ENCODE measurements at places on chromosomes 3 and 15.
A peak's percentile ranks its signal among the peaks of the same experiment; 100 is the strongest.

- no peak for DNase-seq
Observed at GRCh38 chr3:158863247-158863646, 61.4 kb downstream of the MFSD1 start.

DNA sequence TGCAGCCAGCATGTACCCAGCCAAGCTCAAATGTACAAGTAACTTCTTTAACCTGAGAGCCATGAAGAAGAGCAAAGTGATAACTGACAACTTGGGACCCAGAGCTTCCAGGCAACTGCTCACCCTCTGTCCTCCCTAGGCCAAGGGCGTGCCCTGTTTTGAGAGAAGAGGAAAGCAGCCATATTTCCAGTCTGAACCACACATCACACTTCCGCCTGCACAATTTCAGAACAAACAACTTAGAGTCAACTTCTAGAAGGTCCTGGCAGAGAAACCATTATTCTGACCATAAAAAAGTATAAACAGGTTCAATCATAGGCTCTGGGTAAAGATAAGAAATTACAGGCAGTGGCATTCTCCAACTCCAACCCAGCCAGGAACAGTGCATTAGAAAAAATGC, 50.1 kb downstream of the ITGB5 start:
- DNase-seq = no peak

DNA sequence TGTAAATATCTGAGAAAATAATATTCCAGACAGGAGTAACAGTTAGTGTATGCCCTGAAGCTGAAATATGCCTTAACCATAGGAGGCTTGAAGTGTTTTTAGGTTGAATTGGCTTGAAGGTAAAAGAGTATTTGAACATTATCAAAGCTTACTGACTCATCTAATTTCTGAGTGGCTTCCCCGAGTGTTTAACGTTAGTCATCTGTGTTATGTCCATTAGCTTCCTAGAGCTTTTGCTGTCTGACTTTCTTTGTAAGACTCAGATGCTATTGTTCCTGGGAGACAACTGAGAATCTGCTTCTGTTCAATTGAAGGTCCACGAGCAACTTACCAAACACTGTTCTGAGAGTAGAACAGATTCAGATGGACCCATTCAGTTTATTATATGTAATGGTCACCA, 656.8 kb upstream of the NECTIN3 start:
- no peak for DNase-seq

DNA sequence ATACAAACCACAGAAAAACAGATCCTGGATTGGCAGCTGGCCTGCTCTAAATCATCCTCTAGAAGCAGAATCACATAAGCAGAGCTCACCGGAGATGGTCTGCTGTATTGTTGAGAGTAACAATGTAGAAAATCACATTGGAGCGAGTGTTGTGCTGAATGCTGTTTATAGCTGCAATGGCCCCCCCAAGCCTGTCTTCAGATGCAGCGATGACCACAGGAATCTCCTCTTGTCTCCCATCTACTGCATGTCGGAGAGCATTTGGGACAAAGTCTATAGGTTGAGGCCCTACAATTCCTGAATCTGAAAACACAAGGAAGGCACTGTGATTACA, 8.0 kb downstream of the GLT8D1 start:
- no peak for DNase-seq

GRCh38 chr3:60260546-60260945, 990.7 kb downstream of the FHIT start:
- DNase-seq = no peak

DNA sequence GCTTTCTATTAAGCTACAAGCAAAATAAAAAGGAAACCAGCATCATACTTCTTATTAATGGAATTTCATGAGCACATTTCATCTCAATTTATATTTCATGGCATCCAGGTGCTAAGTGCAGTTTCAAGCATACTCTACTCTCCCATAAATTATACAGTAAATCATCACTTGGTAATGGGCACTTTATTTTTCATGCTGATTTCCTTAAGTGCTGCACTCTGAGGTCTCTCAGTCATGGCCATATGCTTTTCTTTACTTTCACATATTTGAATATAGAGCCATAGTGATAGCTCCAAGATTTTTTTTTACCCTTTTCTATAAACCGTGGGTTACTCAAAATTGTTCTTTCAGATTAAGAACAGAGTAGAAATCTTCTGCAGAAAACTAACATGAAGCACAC, 1505.7 kb upstream of the CADM2 start:
- no peak for DNase-seq

DNA sequence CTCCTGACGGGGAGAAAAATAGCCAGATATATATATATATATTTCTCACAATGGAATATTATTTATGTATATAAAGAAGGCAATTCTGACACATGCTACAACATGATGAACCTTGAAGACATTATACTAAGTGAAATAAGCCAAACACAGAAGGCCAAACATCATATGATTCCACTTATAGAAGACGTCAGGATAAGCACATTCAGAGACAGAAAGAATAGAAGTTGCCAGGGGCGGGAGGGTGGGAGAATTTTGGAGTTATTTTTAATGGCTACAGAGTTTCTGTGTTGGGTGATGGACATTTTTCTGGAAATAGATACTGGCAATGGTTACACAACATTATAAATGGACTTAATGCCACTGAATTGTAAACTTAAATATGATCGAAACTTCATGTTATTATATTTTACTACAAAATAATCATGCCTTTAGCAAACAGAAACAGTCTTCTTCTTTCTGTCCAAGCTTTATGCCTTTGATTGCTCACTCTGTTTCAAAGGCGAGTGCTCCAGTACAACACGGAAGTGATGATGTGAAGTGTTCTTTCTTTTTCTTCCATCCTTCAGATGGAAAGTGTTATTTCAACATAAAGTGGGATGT, 514.0 kb downstream of the OCA2 start:
- no peak for DNase-seq

DNA sequence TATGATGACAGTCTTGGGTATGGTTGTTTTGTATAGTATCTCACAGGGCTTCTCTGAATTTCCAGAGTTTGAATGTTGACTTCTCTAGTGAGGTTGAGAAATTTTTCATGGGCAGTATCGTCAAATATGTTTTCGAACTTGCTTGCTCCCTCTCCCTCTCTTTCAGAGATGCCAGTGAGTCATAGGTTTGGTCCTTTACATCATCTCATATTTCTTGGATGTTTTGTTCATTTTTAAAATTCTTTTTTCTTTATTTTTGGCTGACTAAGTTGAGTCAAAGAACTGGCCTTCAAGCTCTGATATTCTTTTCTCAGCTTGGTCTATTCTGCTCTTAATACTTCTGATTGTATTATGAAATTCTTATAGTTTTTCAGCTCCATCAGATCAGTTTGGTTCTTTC, 282.3 kb upstream of the NECTIN3 start:
- DNase-seq = no peak

- no peak for DNase-seq
Observed at GRCh38 chr3:16741890-16742289, 136.7 kb upstream of the DAZL start.

GRCh38 chr3:40179016-40179415, 130.5 kb upstream of the EIF1B start:
- DNase-seq = no peak

GRCh38 chr15:57476533-57476975, 100.2 kb downstream of the CGNL1 start:
- no peak for DNase-seq

DNA sequence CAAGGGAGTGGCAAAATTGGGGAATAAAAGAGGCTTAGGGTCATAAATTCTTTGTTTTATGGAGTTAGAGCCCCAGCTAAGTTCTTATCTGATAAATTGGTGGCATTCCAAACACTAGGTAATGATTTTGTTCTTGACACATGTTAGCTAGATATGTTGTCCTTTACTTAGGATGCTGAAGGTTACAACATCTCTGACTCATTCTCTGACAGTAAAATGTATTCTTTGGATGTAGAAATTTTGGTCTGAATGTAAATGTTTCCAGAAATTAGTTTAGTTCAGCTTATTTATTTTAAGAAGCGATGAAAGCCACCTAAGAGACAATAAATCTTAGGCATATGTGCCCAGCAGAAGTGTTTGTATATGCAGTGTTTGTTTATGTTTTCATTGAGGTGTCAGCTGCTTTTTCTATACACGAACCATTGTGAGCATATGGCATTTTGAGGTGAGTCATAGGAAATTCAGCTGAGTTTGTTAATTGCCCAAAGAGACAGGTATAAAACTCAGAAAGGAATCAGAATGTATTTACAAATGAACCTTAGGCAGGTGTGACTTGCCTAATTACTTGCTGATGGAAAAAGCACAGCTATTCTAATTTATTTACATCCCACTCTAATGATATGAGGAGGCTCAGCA, 247.7 kb downstream of the AGBL1 start:
- peak; percentile 79 for DNase-seq

- DNase-seq = no peak
Observed at GRCh38 chr3:146390957-146391356, 78.4 kb downstream of the PLSCR2 start.

DNA sequence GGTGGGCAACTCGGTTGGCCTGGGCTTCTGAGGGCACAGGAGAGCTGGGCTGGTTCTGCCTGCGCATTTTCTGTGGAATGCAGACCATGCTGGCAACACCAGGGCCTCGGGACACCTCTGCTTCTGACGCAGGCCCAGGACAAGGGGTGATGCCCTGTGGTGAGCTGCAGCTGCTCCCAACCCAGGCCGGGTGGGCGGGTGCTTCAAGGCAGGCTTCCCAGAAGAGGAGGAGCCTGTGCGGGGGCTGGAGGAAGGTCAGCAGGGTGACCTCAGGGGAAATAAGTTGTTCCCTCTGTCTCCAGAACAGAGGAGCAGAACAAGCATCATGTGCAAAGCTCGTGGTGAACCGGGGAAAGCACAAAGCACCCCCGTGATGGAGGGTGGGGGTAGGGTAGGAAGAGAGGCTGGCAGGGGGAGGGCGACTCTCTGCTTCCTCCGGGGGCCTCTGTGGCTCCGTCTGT, 11.0 kb upstream of the PLXNA1 start:
- no peak for DNase-seq

GRCh38 chr3:186414735-186415419, 52.8 kb upstream of the DGKG start:
- no peak for DNase-seq

DNA sequence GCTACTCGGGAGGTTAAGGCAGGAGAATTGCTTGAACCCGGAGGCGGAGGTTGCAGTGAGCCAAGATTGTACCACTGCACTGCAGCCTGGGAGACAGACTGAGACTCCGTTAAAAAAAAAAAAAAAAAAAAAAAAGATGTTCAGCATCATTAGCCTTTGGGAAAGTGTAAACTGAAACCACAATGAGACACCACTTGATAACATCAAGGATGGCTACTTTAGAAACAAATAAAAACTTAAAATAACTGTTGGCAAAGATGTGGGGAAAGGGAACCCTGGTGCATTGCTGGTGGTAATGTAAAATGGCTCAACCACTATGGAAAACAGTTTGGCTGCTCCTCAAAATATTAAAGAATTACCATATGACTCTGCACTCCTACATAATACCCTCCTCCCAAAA, 1.9 kb downstream of the LEO1 start:
- no peak for DNase-seq

GRCh38 chr3:77254967-77255831, 215.3 kb downstream of the ROBO2 start:
- DNase-seq = peak; percentile 16

DNA sequence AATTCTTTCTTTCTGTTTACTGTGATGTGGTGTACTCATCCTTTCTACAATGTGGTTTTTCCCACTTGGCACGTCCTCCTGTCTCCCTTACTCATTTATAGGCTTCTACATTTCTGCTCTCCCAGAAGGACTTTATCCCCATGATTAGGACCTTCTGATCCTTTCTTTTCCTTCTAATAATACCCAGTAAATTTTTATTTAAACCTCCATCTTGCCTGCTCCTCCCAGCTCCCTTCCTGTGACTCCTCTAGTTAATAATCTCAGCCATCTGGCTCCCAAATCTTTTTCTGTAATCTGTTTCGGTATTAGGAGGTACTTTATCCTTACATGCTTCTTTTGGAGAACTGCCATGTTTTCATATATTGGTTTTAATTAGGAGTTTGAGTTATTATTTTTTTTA, 11.2 kb upstream of the P2RY1 start:
- no peak for DNase-seq

DNA sequence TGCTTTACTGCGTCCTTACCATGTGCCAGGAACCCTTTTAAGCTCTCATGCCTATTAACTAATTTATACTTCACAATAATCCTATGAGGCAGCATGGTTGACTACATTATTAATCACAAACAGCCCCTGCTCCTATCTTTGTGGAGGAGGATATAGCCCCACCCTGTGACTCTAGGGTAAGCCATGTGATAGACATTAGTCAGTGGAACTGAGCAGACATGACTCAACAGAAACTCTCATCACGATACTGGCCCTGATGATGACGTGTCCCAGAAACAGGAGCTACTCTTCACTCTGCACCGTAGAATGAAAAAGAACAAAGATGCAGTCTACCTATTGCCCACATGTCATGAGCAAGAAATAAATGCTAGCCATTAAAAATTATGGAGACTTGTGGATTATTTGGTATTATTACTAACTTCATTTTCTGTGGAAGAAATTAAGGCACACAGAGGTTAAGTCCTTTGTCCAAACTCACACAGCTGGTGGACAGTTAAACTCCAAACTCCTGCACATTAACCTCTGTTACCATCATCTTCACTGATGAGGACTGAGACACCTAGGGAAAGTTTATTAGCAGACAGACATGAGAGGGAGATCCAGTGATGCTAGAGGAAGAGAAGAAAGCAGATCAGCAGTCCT, 51.2 kb downstream of the CFAP20DC start:
- DNase-seq = no peak

DNA sequence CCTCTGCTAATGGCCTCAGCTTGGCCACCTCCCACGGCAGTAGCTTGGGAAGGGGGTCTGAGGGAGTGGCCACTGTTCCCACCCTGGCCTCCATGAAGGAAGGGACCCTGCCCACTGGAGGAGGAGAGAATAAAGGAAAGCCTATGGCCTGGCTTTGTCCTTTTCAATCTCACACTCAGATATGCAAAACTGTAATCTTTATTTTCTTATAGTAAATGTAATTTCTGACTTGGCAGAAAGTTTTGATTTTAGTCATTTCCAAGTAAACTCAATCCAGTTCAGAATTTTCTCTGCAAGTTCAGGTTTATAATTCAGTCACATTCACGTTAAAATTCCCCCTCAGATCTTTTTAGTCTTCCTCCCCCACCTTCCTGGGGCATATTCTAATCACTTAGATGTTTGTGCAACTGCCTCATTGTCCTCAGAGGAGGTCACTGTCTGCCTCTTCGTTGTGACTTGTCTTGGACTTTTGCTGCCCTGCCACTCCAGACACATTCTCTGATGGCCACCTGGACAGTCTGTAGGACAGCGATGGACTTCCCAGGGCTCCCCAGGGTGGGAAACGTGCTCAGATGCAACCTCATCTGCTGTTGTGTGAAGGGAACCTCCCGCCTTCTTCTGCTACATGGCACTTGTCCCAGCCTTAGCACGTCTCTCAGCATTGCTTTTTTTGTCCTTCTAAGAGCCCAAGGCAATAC, 222.8 kb upstream of the TBL1XR1 start:
- no peak for DNase-seq
